ENCODE measurements at places on chromosomes 3 and 15. TPM values are rescaled to one million over a fixed set of nuclear protein-coding genes. Genes with fewer than 3 reads are reported as not detected.

CYP8B1 gene
- total RNA-seq: not detected

C3orf22 gene
- not detected for total RNA-seq

ECT2 gene
- 15.1 TPM for total RNA-seq

CHST14 gene
- total RNA-seq: 6.9 TPM

SLC51B gene
- 0.60 TPM for total RNA-seq

IQCB1 gene
- 8.1 TPM for total RNA-seq

FSTL1 gene
- total RNA-seq: 63.6 TPM

SOX14 gene
- not detected for total RNA-seq

FBXW12 gene
- total RNA-seq: not detected

GRAMD2A gene
- total RNA-seq: 13.1 TPM

DOCK3 gene
- 2.3 TPM for total RNA-seq

DISP2 gene
- total RNA-seq: 0.05 TPM

GOLGA8T gene
- total RNA-seq: not detected

NOX5 gene
- total RNA-seq: not detected

CMC1 gene
- 8.0 TPM for total RNA-seq

SHF gene
- total RNA-seq: 5.4 TPM

TJP1 gene
- total RNA-seq: 85.6 TPM

CCR2 gene
- total RNA-seq: 0.72 TPM

SQOR gene
- total RNA-seq: 36.9 TPM

ECE2 gene
- not detected for total RNA-seq

A4GNT gene
- total RNA-seq: not detected

COL8A1 gene
- 3.5 TPM for total RNA-seq

ACOX2 gene
- 9.1 TPM for total RNA-seq

TTLL13 gene
- not detected for total RNA-seq

CHRM5 gene
- total RNA-seq: not detected
